ENCODE measurements at places on chromosomes 6 and 20. TPM values are rescaled to one million over a fixed set of nuclear protein-coding genes. Genes with fewer than 3 reads are reported as not detected.

The WFDC10B gene
- total RNA-seq = not detected

The SYTL3 gene
- total RNA-seq = 1.1 TPM

The CAP2 gene
- total RNA-seq = 13.1 TPM

The CYP21A2 gene
- not detected for total RNA-seq

The SGK2 gene
- 7.2 TPM for total RNA-seq

The RMND1 gene
- total RNA-seq = 12.1 TPM

The DEF6 gene
- 0.08 TPM for total RNA-seq

The SH3BGRL2 gene
- 0.25 TPM for total RNA-seq

The FANCE gene
- total RNA-seq = 2.8 TPM

The IMPG1 gene
- total RNA-seq = not detected

The FERMT1 gene
- total RNA-seq = 18.5 TPM

The ADRM1 gene
- 159 TPM for total RNA-seq

The ANKRD66 gene
- not detected for total RNA-seq

The MATN4 gene
- total RNA-seq = not detected

The DOP1A gene
- 2.4 TPM for total RNA-seq

The NFKBIL1 gene
- 10.5 TPM for total RNA-seq

The TP53TG5 gene
- not detected for total RNA-seq

The SAMD3 gene
- not detected for total RNA-seq

The KCNK15 gene
- 0.57 TPM for total RNA-seq

All from A549 treated with DMSO at 1 μM for 4 hours (cell line).